Bronchus fibroblast of lung (primary cell): ENCODE measurements at places on chromosomes 16 and 17. TPM values are rescaled to one million over a fixed set of nuclear protein-coding genes. Genes with fewer than 3 reads are reported as not detected.

The KCNAB3 gene
- 0.67 and 1.2 TPM in 2 replicates for total RNA-seq

The JMJD6 gene
- total RNA-seq = 18.8 and 23.3 TPM in 2 replicates

The KRTAP9-2 gene
- not detected in 2 replicates for total RNA-seq

The MED1 gene
- total RNA-seq = 16.8 and 17.5 TPM in 2 replicates

The GLP2R gene
- under 0.01 TPM in 1 of 2 replicates, not detected in the other for total RNA-seq

The TUBB3 gene
- 733 and 767 TPM in 2 replicates for total RNA-seq

The ATP2A1 gene
- 0.15 and 0.17 TPM in 2 replicates for total RNA-seq

The CSH2 gene
- total RNA-seq = not detected in 2 replicates

The VMO1 gene
- 0.50 TPM in 1 of 2 replicates, not detected in the other for total RNA-seq

The CDH13 gene
- 31.3 and 34.8 TPM in 2 replicates for total RNA-seq

The INCA1 gene
- total RNA-seq = 0.17 and 0.74 TPM in 2 replicates

The ABCC6 gene
- 0.30 TPM in 1 of 2 replicates, not detected in the other for total RNA-seq

The PRSS33 gene
- total RNA-seq = not detected in 2 replicates

The TEKT5 gene
- total RNA-seq = not detected in 2 replicates

The GLYR1 gene
- total RNA-seq = 39.5 and 44.4 TPM in 2 replicates

The EXOSC6 gene
- 15.5 and 17.8 TPM in 2 replicates for total RNA-seq

The TACO1 gene
- total RNA-seq = 26.7 and 30.2 TPM in 2 replicates

The CPD gene
- 29.9 and 53.0 TPM in 2 replicates for total RNA-seq

The GDE1 gene
- total RNA-seq = 43.5 and 45.0 TPM in 2 replicates

The CDK3 gene
- 2.2 and 3.5 TPM in 2 replicates for total RNA-seq

The OMG gene
- not detected in 2 replicates for total RNA-seq

The GPR142 gene
- total RNA-seq = not detected in 2 replicates

The OR1F1 gene
- total RNA-seq = not detected in 2 replicates

The DDX52 gene
- total RNA-seq = 12.0 and 12.6 TPM in 2 replicates

The C1QL1 gene
- total RNA-seq = 1.0 and 1.6 TPM in 2 replicates

The C16orf90 gene
- not detected in 2 replicates for total RNA-seq

The BCL6B gene
- total RNA-seq = under 0.01 and 1.0 TPM in 2 replicates

The CES4A gene
- 0.34 and 0.45 TPM in 2 replicates for total RNA-seq

The CD300E gene
- not detected in 2 replicates for total RNA-seq

The FOXF1 gene
- total RNA-seq = 23.9 and 25.4 TPM in 2 replicates

The KRT222 gene
- total RNA-seq = not detected in 2 replicates

The VPS4A gene
- total RNA-seq = 32.7 and 34.0 TPM in 2 replicates

The GRIN2A gene
- under 0.01 TPM in 1 of 2 replicates, not detected in the other for total RNA-seq

The WDR90 gene
- total RNA-seq = 13.3 and 14.9 TPM in 2 replicates
